GM13977 (cell line): ENCODE measurements at places on chromosomes 5 and 9.

DNA sequence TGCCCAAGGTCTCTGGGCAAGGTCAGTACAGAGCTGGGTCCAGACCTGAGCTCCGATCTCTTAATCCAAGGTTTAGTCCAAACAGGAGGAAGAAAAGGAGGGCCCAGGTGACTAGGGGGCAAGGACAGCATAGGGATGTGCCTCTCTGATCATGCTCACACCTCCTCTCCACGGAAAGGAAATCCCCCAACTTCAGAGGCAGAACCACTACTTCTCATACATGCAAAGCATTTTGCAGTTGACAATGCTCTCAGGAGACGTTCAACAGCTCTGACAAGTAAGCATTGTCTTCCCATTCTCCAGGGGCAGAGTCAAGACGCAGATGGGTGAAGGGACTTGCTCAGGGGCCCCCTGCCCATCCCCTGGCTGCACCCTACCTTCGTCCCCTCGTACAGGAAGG is 8.7 kb upstream of the CORO2A start:
- DNase-seq = peak; percentile 75

GRCh38 chr5:181024245-181025064 is 15.6 kb upstream of the BTNL9 start:
- DNase-seq = no peak

DNA sequence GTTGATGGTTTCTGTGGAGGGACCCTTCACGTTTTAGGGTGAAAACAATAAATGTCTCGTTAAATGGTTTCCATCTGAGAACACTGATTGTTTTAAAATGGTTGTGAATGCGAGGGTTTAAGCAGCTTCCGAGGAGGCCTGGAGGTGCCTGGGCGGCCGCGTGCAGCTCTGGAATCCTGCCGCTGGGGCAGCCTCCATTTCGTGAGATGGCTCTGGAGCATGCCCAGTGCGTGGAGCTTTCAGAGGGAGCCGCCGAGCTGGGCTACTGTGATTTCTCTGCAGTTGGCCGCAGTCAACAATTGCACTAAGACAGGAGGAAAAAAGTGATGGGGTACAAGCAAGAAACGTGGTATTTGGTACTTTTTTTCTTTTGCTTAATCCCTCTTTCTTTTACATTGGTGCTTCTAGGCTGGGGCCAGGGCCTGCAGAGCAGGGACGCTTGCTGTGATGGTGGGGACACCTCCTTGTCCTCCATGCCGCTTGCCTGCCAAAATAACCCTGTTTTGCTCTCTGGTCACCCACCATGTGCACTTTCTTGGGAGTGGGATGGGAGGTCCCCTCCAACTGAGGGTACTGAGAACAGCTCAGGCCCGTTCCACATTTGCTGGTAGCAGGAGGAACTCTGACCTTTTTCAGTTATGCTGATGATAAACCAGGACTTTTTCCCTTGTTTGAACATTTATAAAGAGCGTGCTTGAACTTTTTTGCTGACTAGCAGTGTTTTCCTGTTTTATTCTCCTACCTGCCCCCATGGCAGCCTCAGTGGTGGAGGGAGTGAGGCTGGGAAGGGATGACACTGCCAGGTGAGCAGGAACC is 47.1 kb downstream of the EHMT1 start:
- DNase-seq = no peak

DNA sequence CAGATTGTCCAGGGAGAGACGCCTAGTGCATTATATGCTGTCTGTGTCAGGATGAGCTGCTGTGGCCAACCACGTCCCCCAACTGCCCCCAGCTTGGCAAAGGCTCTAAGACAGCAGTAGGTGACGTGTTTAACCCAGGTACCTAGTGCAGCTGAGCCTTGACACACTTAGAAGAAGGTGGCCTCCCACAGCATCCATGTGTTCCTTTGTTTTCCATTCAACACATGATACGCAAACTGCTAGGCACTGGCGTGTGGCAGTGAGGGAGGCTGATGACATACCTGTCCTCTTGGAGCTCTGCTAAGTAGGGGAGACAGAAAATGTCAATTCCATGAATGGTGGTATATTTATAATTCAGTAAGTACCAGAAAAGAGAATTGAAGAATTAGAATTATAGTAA is 291.7 kb downstream of the NR3C1 start:
- no peak for DNase-seq

DNA sequence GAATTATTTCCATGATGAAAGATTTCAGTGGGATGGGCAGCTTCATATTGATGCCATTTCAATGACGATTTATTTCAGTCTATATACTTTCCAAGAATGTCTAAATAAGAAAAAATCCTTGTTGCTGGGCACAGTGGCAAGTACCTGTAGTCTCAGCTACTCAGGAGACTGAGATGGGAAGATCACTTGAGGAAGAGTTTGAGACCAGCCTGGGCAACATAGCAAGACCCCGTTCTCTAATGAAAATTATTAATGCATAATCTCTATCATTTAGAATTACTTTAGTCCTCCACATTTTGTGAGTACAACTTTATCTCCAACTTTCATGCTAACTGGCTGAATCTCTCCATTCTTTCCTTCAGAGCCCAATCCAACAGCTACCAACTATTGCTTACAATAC is 52.5 kb downstream of the PTBP3 start:
- no peak for DNase-seq

- DNase-seq = peak; percentile 48
Measured at GRCh38 chr9:91421128-91421765, 2.4 kb downstream of the NFIL3 start.

DNA sequence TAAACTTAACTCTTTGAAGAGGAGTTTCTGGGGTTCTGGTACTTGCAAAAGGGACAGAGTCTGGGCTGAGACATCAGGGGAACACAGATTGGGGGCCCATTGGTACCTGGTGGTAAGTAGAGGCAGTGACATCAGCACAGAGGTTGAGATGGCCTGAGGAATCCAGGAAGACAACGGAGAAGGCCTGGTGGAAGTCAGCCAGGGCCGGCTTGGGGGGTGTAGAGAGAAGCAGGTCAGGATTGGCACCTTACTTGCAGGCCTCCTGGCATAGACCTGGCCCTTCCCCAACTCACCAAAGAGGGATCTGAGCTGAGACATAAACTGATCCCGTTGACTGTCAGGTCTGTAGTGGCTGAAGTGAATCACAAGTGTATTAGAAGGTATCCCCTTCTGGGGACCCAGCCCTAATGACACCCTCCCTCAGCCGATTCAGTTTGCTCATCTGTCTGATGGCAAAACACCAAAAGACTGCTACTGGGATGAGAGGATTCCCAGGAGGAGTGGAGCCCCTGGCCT is 5.5 kb downstream of the NOL6 start:
- no peak for DNase-seq

- no peak for DNase-seq
Measured at GRCh38 chr5:139016186-139016585, 141.1 kb upstream of the LRRTM2 start.

GRCh38 chr9:127742435-127743088 is 7.5 kb upstream of the TOR2A start:
- no peak for DNase-seq

- DNase-seq = peak; percentile 19
Measured at GRCh38 chr5:88734191-88734640, 148.8 kb downstream of the MEF2C start.

DNA sequence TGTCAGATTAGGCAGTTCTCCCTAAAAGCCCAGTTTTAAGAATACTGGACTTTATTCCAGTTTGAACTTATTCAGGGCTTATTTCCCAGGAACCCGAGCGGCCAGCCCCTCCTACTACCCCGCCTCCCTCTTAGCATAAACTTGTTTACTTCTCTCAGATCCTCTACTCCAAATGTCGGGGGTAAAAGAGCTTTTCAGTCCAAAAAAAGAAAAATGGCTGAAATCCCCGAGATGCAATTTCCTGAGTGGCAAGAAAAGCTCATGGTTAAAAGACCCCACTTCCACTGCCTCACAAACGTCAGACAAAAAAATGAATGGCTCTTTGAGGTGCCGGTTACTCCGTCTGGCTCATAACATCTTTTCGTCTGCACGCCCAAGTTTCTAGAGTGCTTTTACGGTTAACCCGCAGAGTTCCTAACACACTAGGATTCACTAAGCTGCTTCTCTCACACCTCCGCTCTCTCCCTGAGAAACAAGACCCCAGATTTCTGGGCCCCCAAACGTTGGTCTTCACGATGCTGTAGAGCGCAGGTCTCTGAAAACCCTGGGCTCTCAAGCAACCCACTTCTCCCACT is 402 bp downstream of the BRD8 start:
- peak; percentile 40 for DNase-seq

DNA sequence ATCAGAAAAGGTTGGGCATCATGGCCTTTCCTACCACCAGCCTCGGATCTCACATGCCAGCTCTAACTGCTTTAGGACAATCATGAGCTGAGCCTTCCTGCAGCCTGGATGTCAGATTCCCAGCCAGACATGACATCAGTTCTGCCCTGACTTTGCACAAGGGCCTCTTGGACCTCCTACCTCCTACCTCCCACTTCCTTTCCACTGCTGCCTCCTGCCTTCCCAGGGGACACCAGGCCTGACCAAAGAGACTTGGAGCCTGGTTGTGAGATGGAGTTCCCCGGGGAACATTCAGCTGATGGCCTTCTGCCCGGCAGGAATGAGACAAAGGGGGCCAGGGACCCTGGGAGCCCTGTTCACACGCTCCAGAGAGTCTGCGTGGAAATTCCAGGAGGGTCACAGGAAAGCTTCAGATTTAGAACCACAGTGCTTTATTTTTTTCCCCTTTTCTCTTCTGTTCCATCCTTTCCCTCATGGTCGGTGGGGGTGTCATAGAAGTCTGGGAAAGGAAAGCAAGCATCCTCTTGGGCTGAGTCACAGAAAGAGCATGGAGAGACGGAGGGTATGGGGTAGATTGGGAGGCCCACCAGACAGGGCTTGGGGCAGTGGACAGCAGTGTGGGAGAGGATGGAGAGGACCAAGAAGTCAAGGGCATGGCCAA is 35.4 kb upstream of the IL17B start:
- no peak for DNase-seq

DNA sequence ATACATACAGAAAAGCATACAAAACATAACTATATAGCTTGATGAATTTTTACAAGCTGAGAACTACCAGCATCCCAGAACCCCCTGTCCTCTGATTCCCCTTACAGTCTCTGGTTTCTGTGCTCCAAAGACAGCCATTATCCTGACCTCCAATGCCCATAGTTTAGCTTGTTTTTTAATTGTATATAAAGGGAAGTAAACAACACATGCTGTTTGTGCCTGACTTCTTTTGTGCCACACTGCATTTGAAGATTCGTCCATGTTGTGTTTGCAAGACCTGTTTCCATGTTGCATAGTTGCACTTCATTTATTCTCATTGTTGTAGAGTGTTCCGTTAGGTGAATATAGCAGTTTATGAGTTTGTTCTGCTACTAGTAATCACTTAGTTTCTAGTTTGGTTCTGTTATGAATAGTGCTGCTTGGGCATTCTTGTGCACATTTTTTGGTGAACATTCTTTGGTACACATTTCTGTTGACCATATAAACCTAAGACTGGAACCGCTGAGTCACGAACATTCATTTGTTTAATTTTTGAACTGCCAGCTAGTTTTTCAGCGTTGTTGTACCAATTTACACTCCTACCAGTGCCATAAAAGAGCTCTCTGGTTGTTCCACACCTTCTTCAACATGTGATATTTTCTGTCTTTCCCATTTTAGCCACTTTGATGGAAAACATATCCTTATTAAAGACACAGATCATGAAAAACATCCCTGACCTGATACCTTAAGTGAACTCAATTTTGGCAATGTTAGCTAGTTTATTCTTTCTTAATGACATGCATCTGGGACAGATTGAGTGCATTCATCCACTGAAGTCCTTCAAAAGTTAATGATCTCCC is 78.1 kb upstream of the ANXA1 start:
- DNase-seq = no peak

DNA sequence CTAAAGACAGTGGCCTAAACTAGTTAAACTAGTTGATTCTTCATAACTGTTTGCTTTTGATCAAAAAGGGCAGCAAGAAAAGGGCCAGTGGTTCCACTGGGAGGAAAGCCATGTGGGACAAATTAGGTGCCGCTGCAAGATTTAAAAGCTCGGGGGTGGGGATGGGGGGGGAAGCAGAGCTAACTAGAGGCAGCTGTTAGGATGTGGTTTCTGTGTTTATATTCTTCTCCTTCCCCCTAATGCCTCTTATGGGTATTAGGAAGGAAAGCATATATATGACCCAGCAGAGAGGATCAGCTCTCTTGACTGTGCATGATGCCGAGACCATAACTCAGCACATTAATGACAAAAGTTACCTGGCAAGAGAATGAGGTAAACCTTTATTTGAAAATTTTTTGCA is 65.7 kb downstream of the EFNA5 start:
- DNase-seq = no peak

GRCh38 chr9:135273008-135273407 is 185.5 kb downstream of the OLFM1 start:
- no peak for DNase-seq

- no peak for DNase-seq
Measured at GRCh38 chr9:14827805-14828204, 82.4 kb downstream of the FREM1 start.

GRCh38 chr9:113160571-113160970 is 9.8 kb downstream of the SLC31A2 start:
- DNase-seq = no peak

DNA sequence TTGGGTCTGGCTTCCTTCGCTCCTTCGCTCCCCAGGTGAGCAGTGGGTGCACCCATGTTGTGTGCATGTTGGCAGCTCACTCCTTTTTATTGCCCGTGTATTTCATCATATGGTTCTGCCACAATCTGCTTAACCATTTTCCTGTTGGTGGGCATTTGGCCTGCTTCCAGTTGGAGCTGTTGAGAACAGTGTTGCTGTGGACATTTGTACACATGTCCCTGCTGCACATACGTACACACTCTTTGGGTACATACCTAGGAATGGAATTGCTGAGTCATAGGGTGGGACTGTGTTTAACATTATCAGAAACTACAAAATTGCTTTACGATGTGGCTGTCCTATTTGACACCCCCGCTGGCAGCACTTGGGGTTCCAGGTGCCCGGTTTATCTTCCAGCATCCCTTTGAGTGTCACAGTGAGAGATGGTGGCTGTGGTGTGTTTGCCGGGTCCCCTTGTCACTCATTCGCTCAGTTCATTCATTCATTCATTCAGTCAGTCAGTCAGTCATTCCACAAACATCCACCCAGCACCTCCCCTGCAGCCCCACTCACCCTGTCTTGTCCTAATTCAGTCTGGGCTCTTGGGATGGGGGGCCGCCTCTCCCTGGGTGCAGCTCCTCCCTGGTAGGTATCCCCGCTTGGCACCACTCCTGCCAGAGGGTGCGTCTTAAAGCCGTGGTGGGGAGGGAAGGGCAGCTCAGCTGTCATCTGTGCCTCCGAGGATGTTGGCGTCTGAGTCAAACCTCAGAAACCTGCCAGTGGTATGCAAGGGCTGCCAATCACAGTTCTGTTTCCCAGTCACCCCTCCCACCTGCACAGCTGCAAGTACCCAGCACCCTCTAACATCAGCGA is 7.9 kb upstream of the FIBCD1 start:
- DNase-seq = no peak
